HFF-Myc (cell line): ENCODE measurements at places on chromosomes 1 and 21.
A peak's percentile ranks its signal among the peaks of the same experiment; 100 is the strongest.

GRCh38 chr1:31376375-31377134 is 3.7 kb upstream of the FABP3 start:
- DNase-seq = peak; percentile 99

DNA sequence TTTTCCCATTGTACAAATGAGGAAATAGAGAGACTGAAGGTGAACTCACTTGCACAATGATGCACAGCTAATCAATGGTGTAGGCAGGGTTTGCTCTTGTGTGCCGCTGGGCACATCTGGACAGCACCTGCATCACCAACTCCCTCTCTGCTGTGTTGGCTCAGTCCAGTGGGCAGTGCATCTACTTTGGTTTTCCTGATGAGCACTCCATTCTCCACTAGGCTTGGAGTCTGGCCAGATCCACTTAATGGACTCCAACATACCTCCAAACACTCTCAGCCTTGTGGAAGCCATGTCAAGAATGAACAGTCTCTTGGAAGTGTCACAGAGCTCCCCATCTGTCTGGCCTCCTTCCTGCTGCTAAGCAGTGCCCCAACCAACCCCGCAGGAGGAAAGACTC is 152.2 kb downstream of the HIVEP3 start:
- DNase-seq = peak; percentile 70

DNA sequence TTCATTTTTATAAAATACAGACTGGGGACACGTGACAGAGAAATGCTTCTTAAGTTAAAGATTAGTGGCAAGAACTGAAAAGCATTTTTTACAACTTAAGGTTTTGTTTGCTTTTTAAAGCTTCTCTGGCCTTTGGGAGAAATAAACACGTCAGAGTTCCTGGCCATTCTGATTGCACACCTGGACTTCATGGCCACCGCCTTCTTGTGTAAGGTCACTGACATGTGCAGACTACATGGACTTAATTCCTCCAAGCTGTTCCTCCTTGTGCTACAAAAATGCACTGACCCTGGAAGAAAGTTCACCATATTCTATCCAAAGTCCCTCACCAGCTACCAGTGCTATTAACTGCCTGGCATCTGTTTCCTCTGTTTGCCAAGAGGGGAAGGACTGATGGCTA is 56.1 kb downstream of the GADD45A start:
- DNase-seq = no peak

DNA sequence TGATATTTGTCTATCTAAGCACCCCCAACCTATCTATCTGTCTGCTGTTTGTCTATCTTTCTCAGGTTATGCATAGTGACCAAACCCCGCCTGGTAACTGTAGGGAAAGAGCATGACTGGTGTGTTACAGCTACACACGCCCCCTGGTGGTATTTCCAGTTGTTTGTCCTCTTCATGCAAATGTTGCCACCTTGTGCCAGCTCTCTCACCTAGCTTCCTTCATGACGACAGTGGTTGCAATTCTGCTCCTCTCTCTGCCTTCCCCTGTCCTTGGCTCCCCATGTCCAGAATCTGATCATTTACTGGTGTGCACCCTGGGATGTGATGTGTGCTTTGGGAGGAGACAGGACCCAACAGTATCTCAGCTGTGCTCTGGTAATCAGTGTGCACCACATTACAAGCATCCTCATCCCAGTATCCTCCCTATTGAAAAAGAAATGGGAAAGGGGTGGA is 8.1 kb upstream of the INKA2 start:
- peak; percentile 69 for DNase-seq

- DNase-seq = no peak
Measured at GRCh38 chr1:204074274-204075138, 1.6 kb downstream of the SOX13 start.

GRCh38 chr1:61388566-61388965 is 306.2 kb downstream of the NFIA start:
- DNase-seq = no peak

GRCh38 chr1:18463984-18464664 is 16.6 kb upstream of the KLHDC7A start:
- DNase-seq = no peak

DNA sequence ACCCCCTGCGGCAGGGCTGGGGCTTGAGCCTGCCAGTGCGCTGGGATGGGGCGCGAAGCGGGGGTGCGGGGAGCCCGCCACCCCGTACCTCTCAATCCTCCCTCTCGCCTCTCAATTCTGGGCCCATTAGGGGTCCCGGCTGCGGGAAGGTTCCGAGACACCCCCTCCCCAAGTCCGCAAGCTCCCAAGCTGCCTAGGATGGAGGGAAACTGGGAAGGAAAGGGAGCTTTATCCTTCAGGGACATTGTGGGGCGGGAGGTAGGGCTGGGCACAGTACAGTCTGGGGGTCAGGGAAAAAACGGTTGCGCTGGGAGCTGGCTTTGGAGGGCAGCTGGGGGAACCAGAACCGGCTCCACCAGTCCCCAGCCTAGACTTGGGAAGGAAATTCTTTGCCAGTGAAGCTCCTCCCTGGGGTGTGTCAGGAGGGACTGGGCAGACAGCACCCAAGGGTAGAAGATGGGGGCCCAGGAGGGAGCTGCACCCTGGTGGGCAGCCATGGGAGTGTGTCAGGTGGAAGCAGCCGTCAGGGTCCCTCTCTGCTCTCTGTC is 904 bp downstream of the GJB3 start:
- no peak for DNase-seq
